NCI-H446 treated with DMSO at 0.1 percent for 48 hours (cell line): ENCODE measurements at places on chromosomes 4 and X.

GRCh38 chr4:79598801-79599200, 190.8 kb upstream of the GK2 start:
- no peak for DNase-seq

- peak; percentile 48 for DNase-seq
These were observed 54.0 kb downstream of the MAML3 start for GRCh38 chr4:140099983-140100382.

DNA sequence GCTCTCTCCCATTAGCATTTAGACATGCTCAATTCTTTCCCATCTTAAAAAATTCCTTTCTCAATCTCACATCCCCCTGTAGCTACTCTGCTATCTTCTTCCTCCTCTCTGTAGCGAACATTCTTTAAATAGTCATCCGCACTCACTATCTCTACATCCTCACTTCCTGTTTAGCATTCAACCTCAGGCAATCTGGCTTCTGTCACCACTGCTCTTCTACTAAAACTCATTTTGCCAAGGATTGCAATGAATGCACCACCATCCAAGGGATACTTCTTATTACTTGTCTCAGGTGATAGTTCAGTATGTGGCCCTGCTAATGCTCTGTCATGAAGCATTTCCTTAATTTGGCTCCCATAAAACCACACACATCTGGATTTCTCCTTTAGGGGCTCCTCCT, 10.9 kb upstream of the TET2 start:
- no peak for DNase-seq

- no peak for DNase-seq
These were observed 56.7 kb downstream of the TSPAN5 start for GRCh38 chr4:98601708-98602107.

- no peak for DNase-seq
These were observed 57.7 kb upstream of the MAML3 start for GRCh38 chr4:140211693-140212092.

GRCh38 chr4:14277505-14277904, 650.0 kb upstream of the BOD1L1 start:
- no peak for DNase-seq

DNA sequence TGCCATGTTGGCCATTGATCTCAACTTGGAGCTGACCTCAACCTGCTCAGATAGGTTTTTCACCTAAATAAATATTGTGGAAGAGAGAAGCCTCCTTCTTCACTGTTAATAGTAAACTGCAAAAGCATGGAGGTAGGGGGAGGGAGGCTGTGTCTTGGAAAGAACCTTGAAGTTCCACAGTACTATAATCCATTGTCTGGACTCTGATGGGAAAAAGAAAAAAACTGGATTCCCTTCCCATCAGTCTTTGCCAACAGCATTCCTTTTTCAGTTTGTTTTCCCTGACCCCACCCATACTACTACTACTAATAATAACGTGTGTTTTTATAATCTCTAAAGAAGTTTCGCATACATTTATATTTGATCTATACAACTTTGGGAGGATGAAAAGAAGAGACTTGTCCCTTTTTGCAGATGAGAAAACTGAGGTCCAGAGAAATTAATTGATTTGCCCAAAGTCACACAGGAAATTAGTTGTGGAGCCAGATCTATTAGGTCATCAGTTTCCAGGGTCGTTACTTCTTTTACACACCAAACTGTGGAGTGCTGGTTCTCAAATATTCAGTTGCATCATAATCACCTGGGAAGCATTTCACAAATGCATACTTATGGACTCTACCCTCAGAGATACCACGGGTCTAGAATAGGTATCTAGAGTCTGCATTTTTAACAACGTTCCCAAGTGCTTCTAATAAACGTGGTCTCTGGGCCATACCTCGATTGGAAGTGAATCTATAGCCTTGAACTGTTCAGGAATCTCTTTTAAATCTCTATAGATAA, 59.1 kb downstream of the LUZP4 start:
- no peak for DNase-seq
